ENCODE measurements at places on chromosomes 12 and 14.

DNA sequence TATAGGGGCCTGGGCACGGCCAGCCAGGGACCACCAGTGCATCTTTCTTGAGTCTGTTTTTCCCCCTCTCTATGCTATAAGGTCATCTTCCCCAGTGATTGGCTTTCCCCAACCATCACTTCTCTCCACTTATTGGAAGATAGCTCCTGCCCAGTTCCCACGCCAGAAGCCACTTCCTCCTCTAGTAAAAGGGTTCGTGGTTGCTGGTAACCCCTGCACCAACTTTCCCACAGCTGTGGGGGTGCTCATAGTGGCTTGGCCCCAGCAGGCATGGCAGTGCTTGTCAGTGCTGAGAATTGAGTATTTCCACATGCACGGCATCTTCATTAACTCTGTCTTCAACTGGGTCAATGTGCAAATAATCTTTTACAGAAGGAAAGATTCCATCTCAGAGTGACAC lies 215.4 kb downstream of the FOXN3 start:
- no peak for DNase-seq

GRCh38 chr12:26226629-26227360 lies 31.4 kb downstream of the SSPN start:
- no peak for DNase-seq

DNA sequence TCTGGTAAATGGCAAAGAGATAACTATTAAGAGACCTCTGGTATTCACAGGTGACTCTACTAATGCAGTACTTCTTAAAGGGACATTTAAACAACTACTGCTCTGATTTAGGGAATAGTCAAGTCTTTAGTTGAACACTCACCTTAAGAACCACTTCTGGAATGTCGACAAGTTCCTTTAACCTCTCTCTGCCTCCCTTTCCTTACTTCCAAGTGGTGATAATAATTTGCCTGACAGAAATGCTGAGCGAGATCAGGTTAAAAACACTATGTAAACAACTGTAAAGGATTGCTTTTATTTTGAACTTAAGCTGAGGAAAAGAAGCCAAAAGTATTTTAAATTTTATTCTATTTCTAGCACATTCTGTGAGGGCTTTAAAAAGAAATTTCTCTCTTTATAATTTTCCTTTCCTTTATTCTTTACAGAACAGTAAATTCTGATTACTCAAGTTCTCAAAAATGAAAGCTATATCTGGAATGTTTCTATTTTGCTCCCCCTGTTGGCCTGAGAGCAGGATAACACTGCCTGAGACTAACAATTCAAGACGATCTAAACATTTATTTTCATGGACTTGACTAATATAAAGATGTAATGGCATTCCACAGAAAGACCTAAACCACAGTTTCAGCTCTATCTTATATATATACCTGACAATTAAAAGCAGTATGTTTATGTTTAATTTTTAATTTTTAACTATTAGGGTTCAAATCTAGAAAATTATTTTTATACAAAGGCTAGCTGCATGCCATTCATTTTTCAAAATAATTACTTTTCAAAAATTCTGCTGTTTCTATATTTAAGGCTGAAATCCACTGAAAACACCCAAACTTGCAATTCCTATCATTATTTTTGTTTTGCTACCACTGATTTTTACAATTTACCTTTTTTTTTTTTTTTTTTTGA lies 29.2 kb downstream of the ZCCHC8 start:
- no peak for DNase-seq

GRCh38 chr12:25771041-25771440 lies 187.4 kb upstream of the RASSF8 start:
- no peak for DNase-seq

- no peak for DNase-seq
Measured at GRCh38 chr14:59341858-59342477, 123.2 kb downstream of the GPR135 start.

- no peak for DNase-seq
Measured at GRCh38 chr14:29868000-29868399, 59.6 kb downstream of the PRKD1 start.

DNA sequence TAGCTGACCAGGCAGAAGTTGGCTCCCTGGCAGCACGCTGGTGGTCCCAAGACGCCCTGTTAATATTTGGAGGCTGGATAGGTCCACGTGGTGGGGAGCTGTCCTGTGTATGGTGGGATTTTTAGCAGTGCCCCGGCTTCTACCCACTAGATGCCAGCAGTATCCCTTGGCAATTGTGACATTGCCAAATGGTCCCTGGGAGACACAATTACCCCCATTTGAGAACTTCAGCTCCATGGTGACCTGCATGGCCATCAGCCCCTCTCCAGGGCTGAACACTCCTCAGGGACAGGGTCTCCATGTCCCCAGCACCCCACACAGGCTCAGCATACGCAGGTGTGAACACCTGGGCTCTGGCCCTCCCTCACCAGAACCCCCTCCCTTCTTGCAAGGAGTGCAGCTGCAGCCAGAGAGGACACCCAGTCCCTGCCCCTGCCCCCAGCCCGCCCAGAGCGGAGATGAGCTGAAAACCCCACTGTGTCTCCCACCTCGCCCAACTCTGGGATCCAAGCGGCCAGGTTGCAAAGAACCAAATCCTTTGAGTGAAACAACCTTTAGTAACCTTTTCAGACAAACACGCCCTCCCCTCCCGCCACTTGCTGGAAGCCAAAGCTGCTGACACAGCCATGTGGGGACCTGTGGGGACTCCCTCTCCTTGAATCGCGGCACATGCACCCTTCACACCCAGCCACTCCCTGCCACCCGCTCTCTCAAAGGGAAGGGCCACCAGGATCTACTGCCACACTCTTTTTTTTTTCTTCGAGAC lies 120.4 kb downstream of the CALM1 start:
- no peak for DNase-seq

Data from stimulated activated CD8-positive, alpha-beta memory T cell treated with anti-CD3 and anti-CD28 coated beads, Interleukin-4, amount 100 ng/mL, for 24 hours (primary cell).